ENCODE measurements at places on chromosomes 2 and 18. TPM values are rescaled to one million over a fixed set of nuclear protein-coding genes. Genes with fewer than 3 reads are reported as not detected.

Gene GPC1
- 70.1 TPM for total RNA-seq

Gene GREB1
- 34.0 TPM for total RNA-seq

Gene RTP5
- total RNA-seq: 1.3 TPM

Gene RUFY4
- total RNA-seq: not detected

Gene PTGR3
- 26.1 TPM for total RNA-seq

Gene NXPH2
- total RNA-seq: 12.7 TPM

Gene MZT2B
- 39.3 TPM for total RNA-seq

Gene TACR1
- 1.00 TPM for total RNA-seq

Gene UGT1A10
- total RNA-seq: not detected

Gene IL36A
- not detected for total RNA-seq

Gene TUBB8B
- total RNA-seq: not detected

GRCh38 chr2:38176619-38177021 is 100.7 kb upstream of the CYP1B1 start:
- DNase-seq: no peak

DNA sequence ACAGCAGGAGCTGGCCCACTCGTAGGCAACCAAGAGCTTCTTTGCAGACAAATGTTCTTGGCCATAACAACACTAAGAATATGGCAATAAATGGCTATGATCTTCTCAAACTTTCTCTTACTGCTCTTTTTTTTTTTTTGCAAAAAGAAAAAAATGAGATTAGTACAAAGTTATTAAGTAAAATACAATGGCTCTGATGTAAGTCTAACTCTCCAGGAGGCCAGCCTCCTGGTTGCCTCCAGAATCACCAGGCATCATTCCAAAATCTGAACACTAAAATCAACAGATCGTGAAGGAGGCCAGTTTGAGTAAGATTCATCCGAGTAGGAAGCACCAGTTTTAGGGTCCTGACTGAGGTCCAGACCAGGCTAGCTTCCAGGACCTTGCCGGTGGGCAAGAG is 20.8 kb upstream of the FIGN start:
- DNase-seq: no peak

GRCh38 chr2:157784823-157785175 is 91.3 kb downstream of the ACVR1 start:
- no peak for DNase-seq

- DNase-seq: no peak
Observed at GRCh38 chr2:64982311-64982857, 6.8 kb upstream of the SLC1A4 start.

- no peak for DNase-seq
Observed at GRCh38 chr2:155679647-155680046, 652.9 kb downstream of the NR4A2 start.

DNA sequence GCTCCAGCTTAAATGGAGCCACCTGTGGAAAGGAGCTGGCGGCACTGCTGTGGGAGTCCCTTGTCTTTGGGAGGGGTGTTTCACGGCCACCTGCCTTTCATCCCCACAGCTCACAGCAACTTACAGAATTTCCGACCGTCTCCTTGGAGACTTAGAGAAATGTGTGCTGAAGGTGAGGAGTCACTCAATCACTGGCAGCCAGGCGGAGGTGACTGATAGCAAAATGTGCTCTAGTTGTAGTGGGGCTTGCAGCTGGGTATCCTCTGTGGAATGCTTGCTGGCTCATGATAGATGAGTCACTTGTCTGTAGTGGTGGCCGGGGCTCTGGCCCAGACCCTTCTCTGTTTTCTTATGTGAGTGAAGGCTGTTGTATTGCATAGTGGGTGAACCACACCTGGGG is 110.7 kb downstream of the SH3RF3 start:
- no peak for DNase-seq

- DNase-seq: no peak
Observed at GRCh38 chr2:84880645-84881521, at the start of gene TRABD2A. TSS of gene TRABD2A (minus strand) at chr2:84881084. CDS start at chr2:84881039, 45 bp downstream.

DNA sequence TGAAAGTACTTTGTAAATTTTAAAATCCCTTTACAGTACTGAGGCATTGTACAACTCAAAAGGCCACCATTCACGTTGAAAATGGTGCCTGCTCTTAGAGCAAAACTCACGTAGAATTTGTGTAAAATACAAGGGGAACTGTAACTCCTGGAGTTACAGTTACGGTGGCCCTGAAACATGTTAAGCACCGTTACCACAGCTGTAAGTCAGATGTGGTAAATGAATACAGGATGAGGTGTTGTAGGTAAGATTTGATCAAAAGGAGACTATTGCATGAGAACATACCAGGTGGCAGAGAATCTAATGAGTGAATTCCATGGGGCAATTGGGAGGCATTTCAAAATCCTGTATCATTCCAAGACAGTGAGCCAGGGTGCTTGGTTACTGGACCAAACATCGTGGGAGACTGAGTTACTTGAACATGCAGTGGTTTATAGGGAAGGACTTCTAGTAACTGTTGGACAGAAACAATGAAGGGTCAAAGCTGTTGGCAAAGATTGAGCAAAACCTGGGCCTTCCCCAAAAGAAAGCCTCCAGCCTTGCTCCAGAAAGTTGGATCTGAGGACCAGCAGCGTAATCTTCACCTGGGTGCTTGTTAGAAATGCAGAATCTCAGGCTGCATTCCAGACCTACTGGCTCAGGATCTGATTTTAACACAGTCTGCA is 535.8 kb upstream of the POU3F3 start:
- DNase-seq: no peak

- no peak for DNase-seq
Observed at GRCh38 chr2:179273461-179273962, 8.9 kb upstream of the SESTD1 start.

DNA sequence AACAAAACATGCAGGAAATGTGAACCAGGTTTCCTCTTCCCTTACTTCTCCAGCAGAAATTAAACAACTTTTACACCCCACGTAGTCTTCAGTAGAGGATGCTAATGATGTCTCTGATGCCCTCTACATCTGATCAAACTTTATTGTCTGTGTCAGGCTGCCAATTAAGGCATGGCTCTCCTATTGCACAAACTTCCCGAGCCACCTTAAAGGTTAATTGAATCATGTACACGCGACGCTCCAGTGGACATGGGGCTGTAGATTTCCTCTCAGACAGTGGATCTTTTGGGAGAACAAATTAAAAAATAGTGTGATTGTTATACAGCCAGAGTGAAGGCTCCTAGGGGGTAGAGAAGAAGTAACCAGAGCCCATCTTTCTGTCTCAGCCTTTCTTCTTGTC is 301.6 kb downstream of the SMAD2 start:
- DNase-seq: no peak

GRCh38 chr18:77070627-77071026 is 62.0 kb downstream of the MBP start:
- no peak for DNase-seq

DNA sequence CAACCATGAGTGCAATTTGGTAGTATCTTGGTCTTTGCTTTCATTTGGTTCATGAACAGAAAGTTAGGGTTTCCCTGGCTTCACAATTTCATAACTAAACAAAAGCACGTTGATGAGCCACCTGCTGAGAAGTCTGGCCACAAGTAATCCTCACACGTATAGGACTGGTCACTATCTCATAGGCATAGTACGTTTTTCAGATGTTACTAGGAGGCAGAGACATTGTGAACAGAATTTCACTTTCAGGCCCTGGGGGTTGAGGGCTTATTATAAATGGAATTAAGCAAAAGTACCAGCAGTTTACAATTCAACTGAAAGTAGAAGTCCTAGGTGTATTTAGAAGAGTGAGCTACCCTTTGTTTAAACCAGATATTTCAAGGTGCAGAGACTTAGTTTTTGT is 277.1 kb downstream of the ALPK2 start:
- DNase-seq: no peak

DNA sequence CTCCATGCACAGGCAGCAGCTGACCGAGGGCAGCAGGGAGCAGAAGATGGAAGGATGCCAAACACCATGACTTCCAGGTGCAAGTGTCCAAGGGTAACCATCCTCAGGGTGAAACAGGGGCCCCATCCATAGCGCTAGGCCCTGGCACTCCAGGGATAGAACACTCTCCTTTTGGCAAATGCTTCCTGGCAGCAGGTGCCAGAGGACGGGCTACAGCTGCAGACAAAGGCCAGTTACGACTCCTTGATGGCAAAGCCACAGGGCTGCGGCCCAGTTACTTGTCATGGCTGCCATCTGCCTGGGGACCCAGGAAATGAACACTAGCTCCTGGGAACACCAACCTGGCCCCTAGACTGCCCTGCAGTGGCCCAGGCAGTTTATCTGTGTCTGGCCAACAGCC is 178.8 kb downstream of the TMEM163 start:
- DNase-seq: no peak

DNA sequence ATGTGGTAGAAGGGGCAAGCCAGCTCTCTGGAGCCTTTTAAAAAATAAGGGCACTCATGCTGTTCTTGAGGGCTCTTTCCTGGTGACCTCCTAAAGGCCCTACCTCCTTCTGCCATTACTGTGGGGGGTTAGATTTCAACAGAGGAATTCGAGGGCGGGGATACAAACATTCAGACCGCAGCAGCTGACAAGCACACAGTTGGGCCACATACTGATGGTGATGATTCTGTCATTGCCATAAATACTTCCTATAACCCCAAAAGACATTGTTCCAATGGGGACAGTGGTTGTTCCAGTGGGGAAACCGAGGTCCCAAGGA is 67.0 kb downstream of the TSHZ1 start:
- no peak for DNase-seq

GRCh38 chr2:241818229-241818942 is 9.4 kb downstream of the NEU4 start:
- DNase-seq: no peak

- DNase-seq: no peak
Observed at GRCh38 chr2:41928526-41928925, 119.3 kb upstream of the PKDCC start.

GRCh38 chr2:240135706-240136012 is 446 bp downstream of the COPS9 start:
- DNase-seq: no peak

GRCh38 chr2:84832772-84833461 is 48.0 kb downstream of the TRABD2A start:
- no peak for DNase-seq

GRCh38 chr2:85236084-85236483 is 91.7 kb downstream of the TGOLN2 start:
- DNase-seq: no peak

DNA sequence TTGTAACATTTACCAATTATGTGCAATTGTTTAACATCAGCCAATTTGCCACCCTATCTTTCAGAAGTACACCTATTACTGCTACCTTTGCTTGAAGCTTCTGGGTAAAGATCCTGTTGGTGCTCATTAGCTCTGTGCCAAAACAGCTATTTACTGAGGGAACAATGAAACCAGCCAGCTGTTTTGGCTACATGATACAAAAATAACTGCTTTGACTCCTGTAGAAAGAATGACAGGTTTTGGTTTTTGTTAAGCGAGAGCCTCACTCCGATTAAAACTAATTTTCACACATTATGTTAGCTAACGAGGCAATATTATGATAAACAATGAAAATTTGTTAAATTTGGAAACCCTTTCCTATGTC is 907.0 kb downstream of the EPHA4 start:
- DNase-seq: no peak

DNA sequence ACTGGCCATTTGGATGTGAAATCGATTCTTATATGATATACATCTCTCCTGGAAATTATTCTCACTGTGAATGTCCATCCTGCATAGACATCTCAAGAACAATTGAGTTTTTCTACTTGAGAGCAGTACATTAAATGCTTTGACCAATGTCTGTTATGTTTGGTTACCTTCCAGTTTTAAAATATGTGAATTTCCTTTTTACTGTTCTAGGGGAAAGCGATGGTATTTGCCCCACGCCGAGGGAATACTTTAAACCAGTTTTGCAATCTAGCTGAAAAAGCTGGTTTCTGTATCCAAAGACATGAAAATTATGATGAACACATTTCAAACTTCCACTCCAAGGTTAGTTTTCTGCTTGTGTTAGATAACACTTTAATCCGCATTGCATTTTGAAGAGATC is 175.3 kb upstream of the SIX3 start:
- DNase-seq: no peak

DNA sequence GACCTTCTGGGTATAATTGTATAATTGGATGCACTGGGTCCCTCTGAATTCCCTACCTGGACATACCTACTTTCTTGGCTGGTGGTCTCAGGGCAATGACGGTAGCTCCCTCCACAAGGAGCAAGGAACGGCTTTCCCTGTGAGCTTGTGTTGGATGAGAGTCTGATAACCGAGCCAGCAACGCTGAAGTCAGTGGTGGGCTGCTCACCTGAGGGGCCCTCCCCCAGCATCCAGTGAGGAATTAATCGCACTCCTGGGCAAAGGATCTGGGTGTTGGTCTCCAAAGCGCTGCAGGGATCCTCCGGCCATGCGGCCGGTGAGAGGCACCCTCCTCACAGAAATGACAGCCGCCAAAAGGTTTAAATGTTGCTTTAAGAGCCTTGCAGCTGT is 47.1 kb downstream of the LONRF2 start:
- no peak for DNase-seq

DNA sequence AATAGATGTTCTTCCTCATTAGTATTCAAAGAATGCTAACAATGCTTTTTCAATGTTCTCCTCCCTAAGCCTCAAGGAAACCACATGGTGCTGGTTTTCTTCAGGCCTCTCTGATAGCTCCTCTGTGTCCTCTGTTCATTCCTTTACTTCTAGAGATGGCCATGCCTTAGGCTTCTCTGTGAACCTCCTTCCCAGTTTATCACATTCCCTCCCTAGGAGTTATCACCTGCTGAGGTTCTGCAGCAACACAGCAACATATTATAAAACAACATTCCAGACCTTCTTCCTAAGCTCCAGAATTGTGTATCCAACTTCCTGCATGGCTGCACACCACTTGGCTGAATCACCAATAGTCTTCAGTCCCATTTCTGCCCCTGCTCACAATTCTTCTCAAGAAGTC is 325.5 kb downstream of the IRS1 start:
- no peak for DNase-seq

DNA sequence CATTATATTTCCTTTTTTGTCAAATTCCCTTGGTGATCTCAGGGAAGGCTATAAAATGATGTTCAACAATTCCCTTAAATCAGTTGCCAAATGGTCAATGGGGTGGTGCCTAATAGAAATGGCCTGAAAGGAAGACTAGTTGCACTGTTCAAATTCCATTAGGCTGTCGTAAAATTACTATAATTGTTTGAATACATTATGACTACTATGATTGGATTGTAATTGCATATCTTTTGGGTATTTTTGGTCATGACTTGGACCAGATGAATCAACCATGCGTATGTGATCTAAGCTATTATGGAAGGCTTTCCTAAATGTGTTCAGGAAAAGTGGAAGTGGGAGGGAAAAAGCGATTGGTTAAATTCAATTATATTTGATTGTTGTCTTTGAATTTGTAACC is 41.3 kb upstream of the KCNE4 start:
- DNase-seq: no peak

- DNase-seq: no peak
Observed at GRCh38 chr2:214699236-214699635, 110.2 kb downstream of the BARD1 start.
